ENCODE measurements at places on chromosomes 11 and 22.

GRCh38 chr11:76209375-76209972 lies 3.2 kb upstream of the WNT11 start:
- peak; percentile 33 for DNase-seq

DNA sequence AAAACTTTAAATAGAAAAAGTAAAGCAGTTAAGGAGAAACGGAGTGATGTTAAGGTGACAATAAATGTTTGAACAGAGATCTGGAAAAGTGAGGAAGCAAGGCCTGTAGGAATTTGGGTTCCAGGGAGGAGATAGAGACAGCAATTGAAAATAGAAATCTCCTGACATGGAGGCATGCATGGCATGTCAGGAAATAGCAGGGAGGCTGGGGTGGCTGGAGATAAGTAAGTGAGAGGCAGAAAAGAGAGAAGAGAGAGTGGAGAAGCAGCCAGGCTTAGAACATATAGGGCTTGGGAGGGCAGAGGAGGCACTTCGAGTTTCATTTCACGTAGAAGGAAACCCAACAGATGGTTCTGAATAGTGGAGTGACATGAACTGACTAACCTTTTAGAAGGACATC lies 185.5 kb downstream of the LRRC4C start:
- no peak for DNase-seq

GRCh38 chr11:74806267-74806666 lies 57.6 kb downstream of the RNF169 start:
- DNase-seq = no peak

GRCh38 chr22:19717691-19718455 lies 3.6 kb downstream of the SEPTIN5 start:
- peak; percentile 85 for DNase-seq

DNA sequence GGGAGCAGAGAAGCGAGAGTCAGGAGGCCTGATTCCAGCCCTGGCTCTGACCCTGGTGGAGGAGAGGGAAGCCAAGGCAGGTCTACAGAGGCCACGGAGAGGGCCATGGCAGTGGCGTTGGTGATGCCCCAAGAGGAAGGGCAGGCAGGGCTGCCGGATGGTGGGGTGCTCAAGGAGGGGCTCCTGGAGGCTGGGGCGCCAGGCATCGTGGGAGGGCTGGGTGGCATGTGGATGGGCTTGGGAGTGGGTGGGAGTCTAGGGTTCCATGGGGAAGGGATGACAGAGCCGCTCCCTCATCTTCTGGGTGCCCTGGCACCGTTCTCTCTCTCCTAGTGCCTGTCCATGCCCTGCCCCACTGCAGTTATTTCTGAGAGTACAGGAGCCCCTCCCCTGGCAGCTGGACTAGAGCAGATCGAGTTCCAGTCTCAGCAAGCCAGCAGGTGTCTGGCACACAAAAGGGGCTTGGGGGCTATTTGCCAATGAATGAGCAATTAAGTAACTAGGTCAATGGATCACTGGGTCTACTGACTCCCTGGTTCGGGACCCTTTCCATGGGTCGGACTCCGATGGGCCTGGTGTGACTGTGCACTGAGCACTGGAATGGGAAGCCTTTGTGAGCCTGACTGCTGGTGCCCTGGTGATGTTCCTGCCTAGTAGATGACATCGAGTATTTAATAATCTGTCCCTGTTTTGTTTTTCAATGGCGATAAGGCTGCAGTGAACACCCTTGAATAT lies 570.0 kb downstream of the TBC1D22A start:
- no peak for DNase-seq

GRCh38 chr22:32896891-32897290 lies 95.4 kb downstream of the TIMP3 start:
- DNase-seq = no peak

- no peak for DNase-seq
These were observed 48.7 kb downstream of the LDLRAD3 start for GRCh38 chr11:35992548-35992947.

DNA sequence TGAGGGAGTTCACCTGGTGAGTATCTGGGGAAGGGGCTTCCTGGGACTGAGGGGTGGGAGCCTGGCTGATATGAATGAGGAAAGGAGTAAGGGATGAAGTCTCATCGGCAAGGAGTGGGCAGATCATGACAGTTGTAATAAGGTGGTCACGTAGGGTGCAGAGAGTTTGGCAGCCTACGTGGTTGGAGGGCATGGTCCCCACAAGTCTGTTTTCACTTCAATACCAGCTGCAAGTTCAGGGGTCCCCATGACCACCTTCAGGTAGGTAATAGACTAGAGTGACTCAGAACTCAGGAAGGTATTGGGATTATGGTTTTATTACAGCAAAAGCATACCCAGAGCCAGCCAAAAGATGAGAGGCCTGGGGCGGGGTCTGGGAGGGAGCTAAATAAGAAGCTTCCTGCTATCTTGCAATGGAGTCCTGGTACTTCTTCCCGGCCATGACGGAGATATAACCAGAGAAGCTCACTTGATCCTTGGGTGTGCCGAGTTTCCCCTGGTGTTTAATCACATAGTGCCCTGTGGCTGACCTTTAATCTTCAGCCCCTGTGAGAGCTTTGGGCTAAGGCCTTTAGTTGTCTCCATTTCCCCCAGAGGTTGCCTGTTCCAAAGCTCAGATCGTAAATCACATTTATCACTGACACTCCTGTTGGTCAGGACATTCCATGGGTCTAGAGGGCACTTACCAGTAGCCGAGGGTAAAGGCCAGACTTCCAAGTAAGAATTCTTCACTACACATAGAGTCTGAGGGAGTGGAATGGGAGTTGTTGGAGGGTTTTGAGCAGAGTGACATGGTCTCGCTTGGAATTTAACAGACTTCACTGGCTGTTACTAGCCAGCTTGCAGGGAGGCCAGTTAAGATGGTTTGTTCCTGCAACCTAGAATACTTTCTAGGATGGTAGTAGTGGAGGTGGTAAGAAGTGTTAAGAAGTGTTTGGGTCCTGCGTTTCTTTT lies 9.1 kb downstream of the SLC3A2 start:
- DNase-seq = no peak

DNA sequence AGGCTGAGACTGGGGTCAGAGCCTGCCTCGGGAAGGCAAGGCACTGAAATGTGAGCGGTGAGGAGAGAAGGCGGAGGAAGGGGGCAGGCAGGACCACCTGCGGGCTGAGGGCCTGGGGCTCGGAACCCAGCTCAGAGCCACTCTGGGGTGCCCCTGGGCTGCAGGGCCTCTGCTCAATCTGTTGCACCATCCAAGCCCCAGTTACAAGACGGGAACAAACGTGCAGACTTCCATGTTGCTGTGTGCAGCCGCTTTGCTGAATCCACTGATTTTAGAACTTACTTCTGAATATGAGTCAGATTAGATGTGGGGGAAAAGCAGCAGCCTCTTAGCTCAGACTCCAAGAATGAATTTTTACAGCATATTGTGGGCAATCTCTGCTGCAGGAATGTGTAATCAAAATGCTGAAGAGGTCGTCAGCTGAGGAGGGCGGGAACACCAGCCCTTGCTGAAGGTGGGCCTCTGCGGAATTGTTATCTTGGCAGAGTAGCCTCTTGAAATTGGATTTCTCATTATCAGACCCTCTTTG lies 21.6 kb downstream of the PARVG start:
- DNase-seq = no peak

- peak; percentile 17 for DNase-seq
These were observed 3.1 kb upstream of the LGALS1 start for GRCh38 chr22:37672206-37672919.

DNA sequence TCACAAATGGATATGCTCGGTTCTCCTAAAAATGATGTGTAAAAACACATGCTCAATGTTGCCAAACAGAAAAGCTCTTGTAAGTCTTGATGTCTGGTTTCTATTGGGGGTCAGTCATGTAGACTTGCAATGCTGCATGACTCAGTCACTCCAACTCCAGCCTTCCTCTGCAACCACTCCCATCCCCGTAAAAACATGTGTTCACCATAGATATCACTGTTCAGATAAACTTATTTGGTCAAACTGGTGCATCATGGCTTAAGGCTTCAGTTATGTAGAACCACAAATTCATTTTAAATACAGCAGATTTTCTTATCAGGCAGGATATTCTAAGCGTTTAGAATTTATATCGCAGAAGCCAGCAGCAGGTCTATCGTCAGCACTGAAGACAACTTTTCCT lies 298.4 kb upstream of the LUZP2 start:
- DNase-seq = no peak

DNA sequence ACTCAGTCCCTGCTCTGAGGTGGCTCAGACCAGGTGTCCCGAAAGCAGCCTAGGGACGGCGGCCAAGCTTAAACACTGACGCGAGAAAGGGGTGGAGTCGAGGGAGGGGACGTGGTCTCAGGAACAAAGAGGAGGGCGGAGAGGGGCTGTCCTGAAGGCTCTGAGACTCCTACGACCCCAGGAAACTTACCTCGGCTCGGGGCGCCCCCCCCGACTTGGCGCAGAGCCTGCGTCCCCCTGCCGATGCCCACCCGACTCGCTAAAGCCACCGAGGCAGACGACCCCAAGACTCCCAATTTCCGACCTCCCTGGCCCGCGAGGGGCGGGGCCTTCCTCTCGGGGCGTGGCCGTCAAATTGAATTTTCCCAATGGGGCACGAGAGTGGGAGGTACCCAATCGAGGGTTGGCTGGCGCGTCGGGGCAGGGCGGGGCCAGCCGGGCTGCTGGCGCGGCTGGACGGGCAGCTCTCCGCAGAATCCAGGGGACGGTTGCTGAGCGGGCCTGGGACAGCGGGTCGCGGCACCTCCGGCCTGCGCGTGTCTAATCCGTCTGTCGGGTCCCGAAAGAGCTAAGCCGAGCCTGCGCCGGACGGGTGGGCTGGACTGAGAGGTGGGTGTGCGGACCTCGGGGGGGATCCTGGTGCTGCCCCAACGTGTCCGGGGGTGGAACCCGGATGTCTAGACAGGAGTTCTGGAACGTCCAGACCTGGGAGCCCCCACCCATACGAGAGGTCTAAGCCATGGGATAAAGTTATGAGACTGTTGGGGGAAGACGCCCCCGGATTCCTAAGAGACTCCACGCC lies at the start of gene SMTN:
Gene SMTN (plus strand): TSS at position 471 of the 802 bp plus-strand sequence. CDS start 1,941 bp downstream, outside the sequence.
- peak; percentile 91 for DNase-seq

GRCh38 chr11:17173332-17173731 lies 34.5 kb downstream of the PIK3C2A start:
- DNase-seq = no peak

GRCh38 chr11:110654456-110654855 lies 57.8 kb downstream of the ARHGAP20 start:
- no peak for DNase-seq

DNA sequence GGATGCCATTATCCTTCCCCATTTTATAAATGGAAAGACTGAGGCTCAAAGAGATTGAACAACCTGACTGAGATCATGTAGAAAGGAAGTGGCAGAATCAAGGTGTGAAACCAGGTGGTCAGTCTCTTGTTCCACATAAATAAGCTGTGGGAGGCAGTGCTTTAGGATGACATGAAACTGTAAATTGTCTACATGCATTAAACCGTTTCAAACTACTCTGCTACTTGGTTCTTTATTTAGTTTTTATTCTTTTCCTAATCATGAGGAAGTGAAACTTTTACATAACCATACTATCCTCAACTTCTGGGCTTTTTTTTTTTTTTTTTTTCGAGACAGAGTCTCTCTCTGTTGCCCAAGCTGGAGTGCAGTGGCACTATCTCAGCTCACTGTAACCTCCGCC lies 34.9 kb downstream of the CADM1 start:
- DNase-seq = no peak

DNA sequence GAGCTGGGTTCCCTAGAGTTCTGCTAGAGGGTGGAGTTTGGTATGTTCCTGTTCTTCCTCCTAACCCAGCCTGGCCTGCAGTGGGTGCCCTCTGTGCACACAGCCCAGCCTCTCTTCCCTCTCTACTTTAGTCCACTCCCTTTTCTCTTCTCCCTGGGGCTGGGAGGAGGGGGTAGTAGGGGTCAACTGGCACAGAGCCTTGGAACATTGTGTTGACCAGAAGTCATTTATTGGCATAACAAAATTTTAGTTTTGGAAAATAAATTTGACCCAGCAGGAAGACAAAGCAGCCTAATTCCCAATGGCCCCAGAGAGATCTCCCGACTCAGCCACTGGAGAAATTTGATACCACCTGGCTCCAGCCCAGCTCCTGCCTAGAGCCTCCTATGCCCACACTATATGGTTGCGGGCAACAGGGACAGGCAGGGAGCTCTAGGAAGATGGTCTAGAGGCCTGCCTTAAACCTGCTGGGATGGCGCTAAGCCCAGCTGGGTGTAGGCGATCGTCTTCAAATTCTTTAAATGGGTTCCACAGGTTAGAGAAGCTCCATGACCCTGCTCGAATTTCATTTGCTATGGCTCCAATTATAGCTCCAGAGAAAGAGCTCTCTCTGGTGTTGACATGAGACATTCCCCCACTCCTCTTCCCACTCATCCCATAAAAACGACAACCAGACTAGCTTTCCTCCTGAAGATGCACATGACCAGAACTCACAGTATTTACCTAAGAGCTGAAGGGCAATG lies 9.9 kb downstream of the PCSK7 start:
- no peak for DNase-seq

GRCh38 chr11:83508804-83509203 lies 222.6 kb upstream of the CCDC90B start:
- no peak for DNase-seq

DNA sequence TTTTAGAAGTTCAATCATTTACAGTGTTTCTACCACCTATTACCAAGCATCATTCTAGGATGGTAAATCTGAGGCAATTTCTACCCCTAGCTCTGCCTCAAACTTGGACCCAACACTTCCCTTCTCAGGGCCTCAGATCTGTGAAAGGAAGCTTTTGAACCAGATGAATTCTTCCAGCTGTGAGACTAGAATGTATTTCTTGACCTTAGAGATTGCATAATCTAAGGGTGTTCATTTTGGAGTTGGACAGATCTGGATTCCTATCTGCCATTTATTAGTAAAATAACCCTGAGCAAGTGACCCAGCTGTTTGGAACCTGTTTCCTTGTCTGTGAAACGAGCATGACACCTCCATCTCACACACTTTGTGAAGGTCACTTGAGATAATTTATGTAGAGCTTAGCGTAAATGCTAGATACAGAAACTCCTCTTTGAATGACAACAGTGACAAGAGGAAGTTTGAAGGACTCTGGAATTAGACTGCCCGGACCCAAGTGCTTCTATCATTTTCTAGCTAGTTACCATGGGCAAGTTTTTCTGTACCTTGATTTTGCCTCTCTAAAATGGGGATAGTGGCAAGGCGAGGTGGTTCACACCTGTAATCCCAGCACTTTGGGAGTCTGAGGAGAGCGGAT lies 3.8 kb upstream of the INTS5 start:
- DNase-seq = no peak

- DNase-seq = peak; percentile 80
These were observed 4.8 kb downstream of the SDF2L1 start for GRCh38 chr22:21646608-21647590.

DNA sequence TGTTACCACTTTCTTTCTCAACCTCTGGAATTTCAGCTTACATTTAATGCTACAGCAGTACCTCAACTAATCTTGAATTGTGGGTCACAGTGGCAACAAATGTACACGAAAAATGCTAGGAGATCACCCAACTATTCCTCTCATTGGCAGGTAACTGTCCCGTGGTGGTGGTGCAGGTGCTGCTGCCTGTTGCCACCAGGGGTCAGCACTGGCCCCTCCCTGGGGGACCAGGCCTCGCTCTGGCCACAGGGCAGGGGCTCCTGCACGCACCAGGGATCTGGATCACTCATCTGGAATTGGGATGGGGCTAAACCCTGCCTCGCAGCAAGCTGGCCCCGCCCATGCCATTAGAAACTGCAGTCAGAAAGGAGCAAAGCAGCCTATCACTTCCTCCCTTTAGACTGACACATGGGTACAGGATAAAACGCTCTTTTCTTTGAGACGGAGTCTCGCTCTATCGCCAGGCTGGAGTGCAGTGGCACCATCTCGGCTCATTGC lies 6.9 kb upstream of the POLDIP3 start:
- peak; percentile 59 for DNase-seq

- DNase-seq = no peak
These were observed 28.7 kb downstream of the LGR4 start for GRCh38 chr11:27443746-27444507.

All from activated naive CD4-positive, alpha-beta T cell treated with Interleukin-2 at 50 U/mL for 16 hours (primary cell).